ENCODE measurements at places on chromosomes 11 and 22. TPM values are rescaled to one million over a fixed set of nuclear protein-coding genes. Genes with fewer than 3 reads are reported as not detected.

Gene TEX12
- not detected for total RNA-seq

Gene CSRP3
- not detected for total RNA-seq

Gene TBC1D22A
- 9.0 TPM for total RNA-seq

Gene CCDC81
- total RNA-seq, result 0.21 TPM

Gene MED15
- total RNA-seq, result 64.5 TPM

Gene SEC14L6
- total RNA-seq, result not detected

Gene F2
- 3.1 TPM for total RNA-seq

Gene CASP12
- total RNA-seq, result not detected

Gene CCDC116
- not detected for total RNA-seq

Gene DDTL
- total RNA-seq, result 1.7 TPM

Gene FAM180B
- not detected for total RNA-seq

Gene PANX3
- total RNA-seq, result not detected

Gene TRIM51
- not detected for total RNA-seq

Gene SCGB1A1
- total RNA-seq, result 0.37 TPM

Gene MS4A14
- not detected for total RNA-seq

Gene SLC43A1
- total RNA-seq, result 2.7 TPM

Gene ESAM
- 12.8 TPM for total RNA-seq

Gene TP53I11
- 33.3 TPM for total RNA-seq

Gene MUC6
- total RNA-seq, result not detected

Gene PLCB3
- total RNA-seq, result 20.1 TPM

Gene HORMAD2
- not detected for total RNA-seq

Gene CRYBB3
- total RNA-seq, result 0.09 TPM

Gene B4GAT1
- 17.4 TPM for total RNA-seq

Gene CRYBA4
- total RNA-seq, result not detected

Gene BLID
- not detected for total RNA-seq

Gene DRICH1
- not detected for total RNA-seq

Gene LRRN4CL
- 0.08 TPM for total RNA-seq

Gene KIF18A
- total RNA-seq, result 17.6 TPM

Gene LMO2
- 0.37 TPM for total RNA-seq

Data from A549 treated with AZD2906 at 1 μM for 4 hours (cell line).